ENCODE measurements at places on chromosomes 5 and 9. TPM values are rescaled to one million over a fixed set of nuclear protein-coding genes. Genes with fewer than 3 reads are reported as not detected.

GRCh38 chr5:135230251-135230925 lies 168.6 kb downstream of the MACROH2A1 start:
- peak; percentile 20 for DNase-seq

GRCh38 chr5:53601570-53601969 lies 41.1 kb downstream of the NDUFS4 start:
- DNase-seq, result no peak

- DNase-seq, result peak; percentile 66
Measured at GRCh38 chr5:177086654-177087397, at the start of gene FGFR4. Gene FGFR4 (plus strand): TSS chr5:177086915. CDS start chr5:177089603, 2,688 bp downstream.

GRCh38 chr5:163503106-163504078 lies 2.0 kb upstream of the MAT2B start:
- DNase-seq, result peak; percentile 66

DNA sequence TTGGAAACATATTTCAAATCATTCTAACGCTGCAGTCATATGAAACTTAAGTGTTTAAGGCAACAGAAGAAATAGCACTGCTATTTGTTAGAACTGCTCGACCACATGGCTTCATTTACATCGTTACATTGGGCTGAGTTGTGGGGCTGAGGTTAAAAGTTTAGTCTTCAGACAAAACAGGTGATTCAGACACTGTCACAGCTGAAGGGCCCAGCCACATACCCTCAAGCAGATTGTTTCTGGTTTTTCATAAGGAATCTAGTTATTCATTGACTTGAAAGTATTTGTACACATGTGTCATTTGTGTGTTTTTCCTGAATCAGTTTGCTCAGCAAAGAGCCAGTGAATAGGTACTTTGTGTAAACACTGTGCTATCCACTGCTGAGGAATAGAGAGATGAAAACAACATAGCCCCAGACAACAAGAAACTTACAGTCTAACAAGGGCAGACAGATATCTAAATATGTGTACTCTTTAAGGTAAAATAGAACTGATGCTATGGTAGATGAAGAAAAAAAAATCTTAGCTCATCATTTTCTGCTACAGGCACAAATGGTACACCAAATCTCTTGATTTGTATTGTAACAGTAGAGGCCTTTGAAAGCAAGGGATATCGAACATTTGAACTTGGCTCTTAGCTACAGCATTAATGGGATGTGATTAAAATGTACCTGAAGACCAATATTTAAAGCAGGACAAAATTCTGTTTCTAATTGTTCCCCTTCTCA lies 357.6 kb upstream of the RPS23 start:
- peak; percentile 30 for DNase-seq

GRCh38 chr5:82330530-82331270 lies 52.5 kb upstream of the RPS23 start:
- DNase-seq, result no peak

- no peak for DNase-seq
Measured at GRCh38 chr5:136629125-136629792, 263.9 kb upstream of the TRPC7 start.

DNA sequence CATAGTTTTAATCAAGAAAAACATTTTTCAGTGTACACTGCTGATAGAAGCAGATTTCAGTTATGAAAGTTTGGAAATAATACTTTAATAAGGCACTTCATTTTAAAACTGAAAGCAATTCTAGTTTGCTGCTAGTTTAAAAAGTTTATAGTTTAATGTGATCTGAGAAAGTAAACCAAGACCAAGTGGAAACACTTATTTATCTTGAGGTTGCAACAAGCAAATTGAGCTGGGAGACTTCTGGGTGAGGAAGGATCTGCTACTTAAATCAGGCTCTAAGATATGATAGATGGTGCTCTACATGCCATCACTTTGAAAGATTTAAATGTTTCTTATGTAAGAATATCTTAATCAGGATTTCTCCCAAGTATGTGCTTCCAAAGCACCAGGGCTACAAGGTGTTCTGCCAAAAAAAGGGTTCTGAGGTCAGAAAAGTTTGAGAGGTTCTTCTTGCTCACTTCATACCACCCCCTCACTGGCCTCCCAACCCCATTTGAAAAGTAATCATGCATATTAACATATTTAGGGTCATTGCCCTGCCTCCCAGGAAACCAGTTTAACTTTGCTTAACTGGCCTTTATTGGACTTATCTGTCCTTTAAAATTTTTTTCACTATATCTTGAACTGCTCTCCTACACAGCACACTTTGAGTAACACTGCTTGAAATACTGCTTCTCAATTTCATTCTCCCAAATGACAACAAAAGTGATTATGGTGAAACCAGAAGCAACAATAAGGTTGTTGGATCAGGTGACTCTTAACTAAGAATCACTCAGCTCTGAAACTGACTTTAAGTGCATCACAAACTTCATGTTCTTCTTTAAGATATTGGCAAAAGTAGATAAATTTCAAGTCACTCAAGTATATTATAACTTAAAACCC lies 15.5 kb downstream of the SLC44A1 start:
- DNase-seq, result no peak

GRCh38 chr5:140926443-140927227 lies 536 bp downstream of the PCDHAC1 start:
- peak; percentile 55 for DNase-seq

- DNase-seq, result no peak
Measured at GRCh38 chr9:35688558-35689541, 875 bp downstream of the TPM2 start.

DNA sequence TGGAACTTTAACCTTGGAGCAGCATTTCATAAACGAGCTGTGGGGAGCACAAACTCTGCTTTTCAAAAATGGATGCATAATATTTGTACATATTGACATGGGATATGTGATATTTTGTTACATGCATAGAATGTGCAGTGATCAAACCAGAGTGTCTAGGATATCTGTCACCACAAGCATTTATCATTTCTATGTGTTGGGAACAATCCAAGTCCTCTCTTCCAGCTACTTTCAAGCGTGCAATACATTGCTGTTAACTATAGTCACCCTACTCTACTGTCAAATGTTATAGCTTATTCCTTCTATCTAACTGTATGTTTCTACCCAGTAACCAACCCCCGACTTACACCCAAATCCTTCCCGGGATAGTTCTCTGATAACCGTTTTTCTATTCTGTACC lies 15.0 kb upstream of the C5orf58 start:
- DNase-seq, result no peak

DNA sequence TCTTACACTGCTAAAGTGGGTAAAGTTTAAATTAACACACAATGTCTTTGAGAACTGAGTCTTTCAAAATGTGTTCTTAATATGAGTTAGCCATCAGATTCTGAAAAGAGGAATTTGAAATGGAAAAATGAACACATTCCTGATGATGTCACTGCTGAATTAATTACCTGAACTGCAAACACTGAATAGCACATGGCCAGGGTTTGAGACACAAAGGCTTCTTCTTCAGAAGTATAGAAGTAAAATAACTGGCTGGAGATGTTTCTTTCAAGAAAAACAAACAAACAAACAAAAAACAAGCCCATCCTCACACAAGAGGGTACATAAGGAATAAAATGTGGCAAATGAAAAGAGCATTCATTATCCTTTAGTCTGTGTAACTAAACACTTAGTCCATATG lies 7.1 kb downstream of the GLIS3 start:
- DNase-seq, result no peak

DNA sequence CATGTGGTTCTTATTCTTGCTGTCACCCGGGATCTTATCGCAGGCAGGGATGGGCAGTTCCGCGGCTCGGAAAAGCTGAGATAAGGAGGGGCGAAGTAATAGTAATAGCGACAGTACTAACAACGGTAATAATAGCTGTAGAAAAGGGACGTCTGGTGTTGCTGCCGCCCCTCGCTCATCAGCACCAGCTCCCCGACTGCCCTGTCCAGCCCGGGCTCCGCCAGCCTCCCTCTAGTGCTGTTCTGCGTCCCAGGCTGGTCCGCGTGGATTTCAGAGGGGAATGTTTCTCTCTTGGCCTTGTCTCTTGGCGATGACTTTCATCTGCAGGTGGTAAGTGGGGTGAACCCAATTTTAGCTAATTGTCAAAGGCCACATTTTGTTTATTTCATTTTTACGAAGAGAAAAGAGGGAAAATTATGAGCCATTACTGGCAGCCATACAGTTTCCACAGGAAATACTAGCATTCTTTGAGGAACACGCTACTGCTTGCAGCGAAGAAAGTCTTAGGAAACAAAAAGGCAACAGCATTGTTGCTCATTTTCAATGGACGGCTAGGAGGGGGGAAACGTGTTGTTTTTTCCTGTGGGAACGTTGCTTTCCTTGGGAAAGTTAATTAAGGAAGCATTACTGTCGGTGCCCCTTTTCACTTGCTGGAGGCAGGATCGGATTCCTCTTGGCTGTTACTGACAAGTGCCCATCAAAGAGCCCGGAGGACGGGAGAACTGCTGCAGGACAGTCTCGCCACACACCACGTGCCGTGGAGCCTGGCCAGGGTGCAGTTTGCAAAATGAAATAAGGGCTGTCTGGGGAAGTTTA lies 762 bp downstream of the SNCAIP start:
- no peak for DNase-seq

GRCh38 chr9:134929193-134930158 lies 11.8 kb upstream of the FCN1 start:
- DNase-seq, result no peak

DNA sequence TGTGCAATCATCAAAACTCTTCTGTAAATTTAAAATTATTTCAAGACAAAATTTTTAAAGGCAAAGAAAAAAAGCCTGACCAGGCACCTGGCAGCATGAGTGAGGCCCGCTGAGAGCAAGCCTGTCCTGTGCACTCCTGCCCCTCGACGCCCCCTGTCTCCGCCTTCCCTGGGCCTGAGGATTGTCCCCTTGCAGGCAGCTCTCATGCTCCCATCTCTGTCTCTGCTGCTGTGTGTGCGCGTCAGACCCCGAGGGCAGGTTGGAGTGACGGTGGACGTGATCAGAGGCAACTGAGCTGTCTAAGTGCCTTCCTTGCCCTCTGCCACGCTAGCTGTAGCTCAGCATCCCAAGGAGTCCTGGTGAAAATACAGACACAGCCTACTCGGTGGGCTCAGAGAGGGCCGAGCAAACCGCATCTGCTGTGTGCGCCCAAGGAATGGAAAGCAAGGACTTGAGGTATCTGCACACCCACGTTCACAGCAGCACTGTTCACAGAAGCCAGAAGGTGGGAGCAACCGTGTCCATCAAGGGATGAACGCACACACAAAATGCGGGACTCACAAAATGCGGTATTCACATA lies 65.5 kb downstream of the SECISBP2 start:
- DNase-seq, result no peak

- no peak for DNase-seq
Measured at GRCh38 chr5:178327931-178328711, 95.5 kb upstream of the PHYKPL start.

DNA sequence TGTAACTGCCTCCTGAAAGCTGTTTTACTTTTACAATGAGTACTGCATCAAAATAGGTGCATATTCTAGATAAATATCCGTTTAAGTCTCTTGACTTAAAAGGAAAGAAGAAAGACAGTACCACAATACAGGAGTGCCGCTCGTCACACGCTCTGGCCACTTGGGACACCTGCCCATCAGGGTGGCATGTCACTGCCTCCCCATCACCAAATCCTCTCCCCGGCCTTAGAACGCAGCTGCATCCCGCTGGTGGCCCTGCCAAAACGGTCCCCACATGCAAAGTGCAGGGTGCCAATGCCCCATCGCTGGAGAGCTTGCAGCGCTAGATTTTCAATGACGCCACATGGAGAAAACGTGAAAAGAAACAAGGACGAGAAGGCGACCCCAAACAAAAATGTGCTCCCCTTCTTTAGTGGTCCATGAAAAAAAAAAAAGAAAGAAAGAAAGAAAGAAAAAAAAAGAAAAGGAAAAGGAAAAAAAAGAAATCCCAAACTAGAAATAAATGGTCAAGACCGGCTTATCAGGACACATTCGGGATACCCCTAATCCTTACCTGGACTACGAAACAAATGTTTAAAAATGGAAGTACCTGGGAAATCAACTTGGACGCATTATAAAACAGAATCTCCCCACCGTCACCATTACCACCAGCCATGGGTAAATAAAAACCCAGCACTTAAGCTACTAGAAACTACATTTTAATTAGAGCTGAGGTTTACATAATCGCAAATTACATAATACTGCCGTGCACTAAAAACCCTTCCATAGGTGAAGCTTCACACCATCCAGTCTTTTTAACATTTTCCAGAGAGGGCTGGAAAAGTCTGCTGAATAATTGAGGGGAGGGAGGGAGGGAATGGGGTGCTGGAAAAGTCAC lies 1.0 kb downstream of the ANKH start:
- DNase-seq, result peak; percentile 78

GRCh38 chr9:83633255-83633654 lies 10.3 kb downstream of the IDNK start:
- no peak for DNase-seq

- no peak for DNase-seq
Measured at GRCh38 chr5:27592231-27592630, 553.8 kb upstream of the CDH9 start.

DNA sequence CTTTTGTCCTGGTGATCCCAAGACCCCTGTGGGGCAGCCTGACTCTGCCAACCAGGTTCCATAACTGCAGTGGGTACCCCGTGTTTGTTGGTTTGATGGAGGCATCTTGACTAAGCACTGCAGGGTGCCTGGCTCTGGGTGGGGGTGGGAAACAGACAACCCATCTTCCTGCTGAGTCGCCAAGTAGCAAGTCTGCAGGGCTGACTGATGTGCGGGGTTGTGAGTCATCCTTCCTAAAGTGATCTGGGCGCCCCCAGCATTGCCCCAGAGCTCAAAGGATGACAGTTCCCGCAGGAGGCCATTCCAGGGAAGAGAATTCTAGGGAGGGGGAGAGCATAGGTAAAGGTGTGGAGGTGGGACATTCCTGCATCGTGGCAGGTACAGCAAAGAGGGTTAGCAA lies 23.5 kb downstream of the DAB2IP start:
- DNase-seq, result no peak

DNA sequence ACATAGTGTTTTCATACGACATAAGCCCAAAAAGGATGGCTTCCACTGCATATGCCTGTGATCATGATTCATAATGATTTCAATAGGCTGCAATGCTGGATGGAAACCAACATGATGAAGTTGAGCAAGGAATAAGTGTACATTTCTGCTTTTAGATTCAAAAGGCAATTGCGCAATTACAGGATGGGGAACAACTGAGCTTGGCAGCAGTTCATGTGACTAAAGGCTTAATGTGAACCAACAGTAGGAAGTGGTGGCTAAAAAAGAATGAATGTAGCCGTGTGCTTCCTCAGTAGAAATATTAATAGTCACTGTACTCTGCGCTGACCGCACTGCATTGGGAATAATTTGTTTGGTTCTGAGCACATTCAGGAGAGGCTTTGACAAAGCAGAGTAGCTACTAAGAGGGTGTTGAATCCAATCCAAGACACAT lies 51.2 kb downstream of the SLC1A3 start:
- DNase-seq, result no peak

GRCh38 chr9:35407846-35408245 lies 82.1 kb upstream of the RUSC2 start:
- DNase-seq, result no peak

- no peak for DNase-seq
Measured at GRCh38 chr9:22116758-22117157, 107.7 kb upstream of the CDKN2B start.

- peak; percentile 65 for DNase-seq
Measured at GRCh38 chr5:178483620-178484019, 106.6 kb downstream of the COL23A1 start.

The PLPP7 gene
- total RNA-seq, result not detected

The ABCA2 gene
- 22.9 TPM for total RNA-seq

The IFNK gene
- total RNA-seq, result not detected

The DIAPH1 gene
- total RNA-seq, result 225 TPM

The SH3GL2 gene
- total RNA-seq, result not detected

The ATP6V0E1 gene
- 121 TPM for total RNA-seq

The MAML1 gene
- total RNA-seq, result 22.2 TPM

The MSX2 gene
- total RNA-seq, result not detected

The MAT2B gene
- total RNA-seq, result 122 TPM

The NTNG2 gene
- total RNA-seq, result 0.77 TPM

The TMEFF1 gene
- total RNA-seq, result 0.24 TPM

The CDHR2 gene
- 0.38 TPM for total RNA-seq

All from activated CD4-positive, alpha-beta memory T cell treated with anti-CD3 and anti-CD28 coated beads for 36 hours (primary cell).